ENCODE measurements at places on chromosomes 4 and X.

DNA sequence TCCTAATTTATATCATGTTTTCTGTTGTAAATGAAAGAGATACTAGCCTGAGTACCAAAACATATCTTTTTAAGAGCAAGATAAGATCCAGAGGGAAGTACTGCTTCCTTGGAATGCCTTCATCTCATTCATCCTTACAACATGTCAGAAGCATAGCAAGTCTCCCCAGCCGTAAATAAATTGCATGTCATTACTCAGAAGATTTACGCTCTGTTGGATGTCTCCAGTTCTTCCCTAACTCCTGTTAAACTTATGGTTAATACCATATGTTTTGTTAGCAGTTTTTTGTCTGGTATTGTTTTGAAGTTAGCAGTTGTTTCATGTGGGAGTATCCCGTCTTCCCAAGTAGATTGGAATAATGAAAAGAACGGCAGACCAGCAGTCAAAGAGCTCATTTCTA, 7.5 kb upstream of the GPC3 start:
- DNase-seq: no peak

- DNase-seq: no peak
Measured at GRCh38 chr4:48812866-48813265, 18.0 kb upstream of the OCIAD1 start.

DNA sequence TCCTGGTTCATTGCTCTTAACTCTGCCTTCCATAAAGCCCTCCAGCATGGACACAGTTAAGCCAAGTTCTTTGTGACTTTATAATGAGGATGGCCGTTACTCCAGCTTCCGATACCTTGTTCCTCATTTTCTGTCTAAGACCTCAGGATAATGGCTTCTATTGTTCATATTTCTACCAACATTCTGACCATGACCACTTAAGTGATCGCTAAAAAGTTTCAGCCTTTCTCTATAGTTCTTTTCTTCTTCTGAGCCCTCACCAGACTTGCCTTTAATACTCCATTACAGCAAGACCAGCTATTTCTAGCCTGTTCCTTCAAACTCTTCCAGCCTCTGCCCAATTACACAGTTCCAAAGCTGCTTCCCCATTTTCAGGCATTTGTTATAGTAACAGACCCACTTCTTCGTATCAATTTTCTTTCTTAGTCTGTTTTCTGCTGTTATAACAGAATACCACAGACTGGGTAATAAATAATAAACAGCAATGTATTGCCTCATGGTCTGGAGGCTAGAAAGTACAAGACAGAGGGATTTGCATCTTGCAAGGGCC, 12.3 kb downstream of the RNF175 start:
- DNase-seq: no peak

DNA sequence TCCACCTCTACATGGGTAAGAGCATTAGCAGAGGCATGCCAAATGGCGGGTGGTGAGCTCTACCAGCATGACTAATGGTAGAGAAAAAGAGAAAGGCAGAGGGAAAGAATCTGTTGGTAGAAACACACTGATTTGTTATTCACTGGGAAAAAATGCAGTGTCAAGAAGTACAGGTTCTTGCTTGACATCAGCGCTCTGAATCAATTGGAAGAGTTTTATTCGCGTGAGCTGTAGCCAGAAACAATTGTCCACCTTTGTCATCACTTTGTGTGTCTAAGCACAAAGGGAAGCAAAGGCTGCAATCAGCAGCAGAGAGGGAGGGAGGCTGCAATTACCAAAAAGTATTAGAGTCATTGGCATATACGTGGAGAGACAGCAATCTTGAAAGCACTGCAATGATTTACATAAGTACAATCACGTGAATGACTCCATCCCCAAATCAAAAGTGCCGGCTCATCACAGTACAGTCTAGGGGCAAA, 67.7 kb upstream of the HS3ST1 start:
- DNase-seq: no peak

- peak; percentile 45 for DNase-seq
Measured at GRCh38 chr4:47926667-47927258, 12.4 kb upstream of the NFXL1 start.

DNA sequence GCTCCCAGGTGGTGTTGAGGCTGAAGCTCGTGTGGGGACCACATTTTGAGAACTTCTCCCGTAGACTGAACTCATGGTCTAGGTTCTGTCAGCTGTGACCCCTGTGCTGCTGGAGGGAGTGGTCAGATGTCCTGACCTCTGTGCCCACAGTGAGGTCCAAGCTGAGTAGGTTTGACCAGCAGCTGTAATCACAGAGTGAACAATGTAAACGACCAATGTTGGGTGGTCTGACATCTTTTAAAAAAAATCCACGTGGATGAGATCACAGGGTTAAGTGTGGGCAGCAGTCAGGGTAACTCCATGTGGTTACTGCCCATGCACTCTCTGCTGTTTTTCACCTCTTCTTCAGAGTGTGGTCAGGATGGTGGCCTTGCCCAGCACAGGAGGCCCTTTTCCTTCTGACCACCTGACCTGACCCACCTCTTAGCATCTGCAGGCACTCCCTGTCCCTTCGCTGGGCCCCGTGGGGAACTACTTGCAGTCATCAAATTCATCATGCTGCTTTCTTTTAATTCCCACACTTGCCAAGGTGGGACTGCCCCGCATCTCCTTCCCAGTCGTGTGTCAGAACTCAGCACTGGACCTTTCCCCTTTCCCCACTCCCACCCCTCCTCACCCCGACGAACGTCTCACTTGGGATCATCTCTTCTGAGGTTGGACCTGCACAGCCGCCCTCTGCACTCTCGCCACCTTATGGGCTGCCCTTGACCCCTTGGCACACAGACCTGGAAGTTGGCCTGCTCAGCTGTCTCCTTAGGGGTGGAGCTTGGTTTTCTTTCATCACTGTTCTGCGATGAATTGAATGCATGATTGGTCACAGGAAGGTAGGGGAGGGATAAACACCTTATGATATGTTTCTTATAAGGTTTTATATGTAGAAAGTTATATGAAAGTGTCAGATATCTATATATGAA, 120.1 kb downstream of the PTTG2 start:
- DNase-seq: no peak

GRCh38 chr4:80336582-80336981, 1.1 kb downstream of the CFAP299 start:
- peak; percentile 54 for DNase-seq

GRCh38 chrX:69389101-69389501, 115.0 kb upstream of the NALF2 start:
- no peak for DNase-seq

Measured in SHP77 (cell line).